Type B pancreatic cell (in vitro differentiated cells): ENCODE measurements at places on chromosomes 11 and 22.

DNA sequence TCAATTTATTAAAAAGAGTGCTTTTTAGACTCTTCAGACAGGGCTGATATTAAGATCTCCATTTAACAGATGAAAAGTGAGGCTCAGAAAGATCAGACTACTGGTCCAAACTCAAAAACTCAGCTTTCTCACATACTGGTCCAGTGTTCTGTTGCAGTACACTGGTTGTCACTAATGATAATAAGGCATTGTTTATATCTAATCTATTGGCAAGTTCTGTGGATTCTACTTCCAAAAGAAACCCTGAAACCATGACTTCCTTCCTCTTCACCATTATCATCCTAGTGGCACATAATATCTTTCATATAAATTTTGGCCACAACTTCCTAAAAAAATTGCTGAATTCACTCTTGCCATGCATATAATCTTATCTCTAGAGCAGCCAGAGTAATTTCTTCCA lies 36.9 kb downstream of the F2 start:
- H3K27ac ChIP-seq = no peak overlapping the region
- H3K4me3 ChIP-seq = no peak overlapping the region
- no peaks in the 10 kb centered on the region for H3K4me1 ChIP-seq
- DNase-seq = no peak
- H3K36me3 ChIP-seq = peaks cover 43% of the 10 kb centered on the region
- no peaks in the 10 kb centered on the region for H3K27me3 ChIP-seq

GRCh38 chr11:77109236-77110019 lies 6.8 kb downstream of the OMP start:
- no peaks in the 10 kb centered on the region for H3K36me3 ChIP-seq
- H3K4me3 ChIP-seq = no peak overlapping the region
- peaks cover 5% of the 10 kb centered on the region for H3K4me1 ChIP-seq
- no peaks in the 10 kb centered on the region for H3K27me3 ChIP-seq

GRCh38 chr11:42620796-42621195 lies 691.0 kb upstream of the API5 start:
- no peak overlapping the region for H3K27ac ChIP-seq
- H3K27me3 ChIP-seq = peaks cover 2% of the 10 kb centered on the region
- DNase-seq = no peak

GRCh38 chr11:1959786-1960185 lies 12.7 kb downstream of the MRPL23 start:
- H3K27me3 ChIP-seq = no peaks in the 10 kb centered on the region
- no peaks in the 10 kb centered on the region for H3K4me1 ChIP-seq
- no peak overlapping the region for H3K4me3 ChIP-seq
- H3K36me3 ChIP-seq = no peaks in the 10 kb centered on the region
- DNase-seq = no peak
- H3K27ac ChIP-seq = no peak overlapping the region

DNA sequence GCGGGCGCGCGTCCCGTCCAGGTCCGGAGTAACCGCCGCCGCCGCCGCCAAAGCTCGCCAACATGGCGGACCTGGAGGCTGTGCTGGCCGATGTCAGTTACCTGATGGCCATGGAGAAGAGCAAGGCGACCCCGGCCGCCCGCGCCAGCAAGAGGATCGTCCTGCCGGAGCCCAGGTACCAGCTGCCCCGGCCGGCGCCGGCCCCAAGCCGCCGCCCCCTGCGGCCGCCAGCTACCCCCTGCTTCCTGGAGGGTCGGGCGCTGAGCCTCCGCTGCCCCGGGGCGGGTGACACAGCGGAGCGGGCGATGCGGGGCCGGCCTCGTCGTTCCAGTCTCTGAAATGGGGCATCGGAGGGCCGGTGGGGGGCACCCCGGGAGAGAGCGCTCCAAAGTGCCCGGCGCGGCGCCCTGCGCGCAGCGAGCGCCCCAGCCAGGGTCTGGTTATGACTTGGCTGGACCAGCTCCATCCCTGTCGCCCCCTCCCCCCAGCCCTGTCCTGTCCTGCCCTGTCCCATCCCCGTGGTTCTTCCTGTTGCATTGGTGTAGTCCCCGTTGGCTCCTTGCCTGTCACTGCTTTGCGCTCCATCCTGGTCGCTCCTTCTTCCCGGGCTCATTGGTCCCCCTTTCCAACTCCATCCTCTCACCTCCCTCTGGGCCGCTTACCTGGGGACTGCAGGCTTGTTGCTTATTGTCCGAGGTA lies 653 bp downstream of the GRK3 start:
- peaks cover 56% of the 10 kb centered on the region for H3K4me1 ChIP-seq
- peaks cover 44% of the 10 kb centered on the region for H3K27me3 ChIP-seq
- H3K4me3 ChIP-seq = peak overlapping the region; percentile 98
- DNase-seq = no peak

GRCh38 chr11:63853476-63853875 lies 14.6 kb downstream of the MARK2 start:
- H3K4me3 ChIP-seq = no peak overlapping the region
- H3K27me3 ChIP-seq = no peaks in the 10 kb centered on the region
- no peak overlapping the region for H3K27ac ChIP-seq
- peaks cover 14% of the 10 kb centered on the region for H3K4me1 ChIP-seq
- peaks cover 13% of the 10 kb centered on the region for H3K36me3 ChIP-seq
- DNase-seq = no peak

DNA sequence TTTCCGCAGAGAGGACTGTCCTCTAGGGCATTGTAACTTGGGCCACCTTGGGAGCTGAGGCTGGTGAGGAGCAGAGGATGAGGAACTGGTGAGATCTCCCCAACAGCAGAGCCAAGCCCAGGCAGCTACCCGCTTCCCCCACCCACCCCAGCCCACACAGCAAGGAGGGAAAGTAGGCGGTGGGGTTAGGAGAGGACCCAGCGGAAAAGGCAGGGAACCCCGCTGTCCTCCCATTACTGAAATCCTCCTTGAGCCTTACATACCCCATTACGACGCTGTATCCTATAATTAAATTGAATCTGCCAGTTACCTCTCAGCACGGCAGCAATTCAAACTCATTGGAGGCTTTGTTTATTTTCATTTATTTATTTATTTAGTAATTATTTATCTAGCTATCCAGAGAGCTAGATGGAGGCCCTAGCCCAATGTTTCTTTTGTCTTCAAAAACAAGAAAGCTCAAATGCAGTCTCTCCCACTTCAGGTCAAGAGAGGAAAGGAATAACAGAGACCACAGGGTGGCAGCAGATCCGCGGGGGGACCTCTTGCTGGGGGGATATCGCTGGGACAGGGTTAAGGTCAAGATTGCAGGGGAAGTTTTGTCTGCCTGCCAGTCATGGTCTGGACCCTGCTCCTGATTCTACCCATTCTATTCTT lies 218.0 kb downstream of the ST3GAL4 start:
- peaks cover 4% of the 10 kb centered on the region for H3K4me1 ChIP-seq
- peaks cover 56% of the 10 kb centered on the region for H3K27me3 ChIP-seq
- no peak overlapping the region for H3K4me3 ChIP-seq
- H3K36me3 ChIP-seq = no peaks in the 10 kb centered on the region
- H3K27ac ChIP-seq = no peak overlapping the region

GRCh38 chr22:42884616-42885375 lies 27.7 kb upstream of the ARFGAP3 start:
- no peak for DNase-seq
- no peaks in the 10 kb centered on the region for H3K27me3 ChIP-seq
- no peak overlapping the region for H3K4me3 ChIP-seq
- H3K36me3 ChIP-seq = peaks cover 15% of the 10 kb centered on the region
- H3K27ac ChIP-seq = no peak overlapping the region

DNA sequence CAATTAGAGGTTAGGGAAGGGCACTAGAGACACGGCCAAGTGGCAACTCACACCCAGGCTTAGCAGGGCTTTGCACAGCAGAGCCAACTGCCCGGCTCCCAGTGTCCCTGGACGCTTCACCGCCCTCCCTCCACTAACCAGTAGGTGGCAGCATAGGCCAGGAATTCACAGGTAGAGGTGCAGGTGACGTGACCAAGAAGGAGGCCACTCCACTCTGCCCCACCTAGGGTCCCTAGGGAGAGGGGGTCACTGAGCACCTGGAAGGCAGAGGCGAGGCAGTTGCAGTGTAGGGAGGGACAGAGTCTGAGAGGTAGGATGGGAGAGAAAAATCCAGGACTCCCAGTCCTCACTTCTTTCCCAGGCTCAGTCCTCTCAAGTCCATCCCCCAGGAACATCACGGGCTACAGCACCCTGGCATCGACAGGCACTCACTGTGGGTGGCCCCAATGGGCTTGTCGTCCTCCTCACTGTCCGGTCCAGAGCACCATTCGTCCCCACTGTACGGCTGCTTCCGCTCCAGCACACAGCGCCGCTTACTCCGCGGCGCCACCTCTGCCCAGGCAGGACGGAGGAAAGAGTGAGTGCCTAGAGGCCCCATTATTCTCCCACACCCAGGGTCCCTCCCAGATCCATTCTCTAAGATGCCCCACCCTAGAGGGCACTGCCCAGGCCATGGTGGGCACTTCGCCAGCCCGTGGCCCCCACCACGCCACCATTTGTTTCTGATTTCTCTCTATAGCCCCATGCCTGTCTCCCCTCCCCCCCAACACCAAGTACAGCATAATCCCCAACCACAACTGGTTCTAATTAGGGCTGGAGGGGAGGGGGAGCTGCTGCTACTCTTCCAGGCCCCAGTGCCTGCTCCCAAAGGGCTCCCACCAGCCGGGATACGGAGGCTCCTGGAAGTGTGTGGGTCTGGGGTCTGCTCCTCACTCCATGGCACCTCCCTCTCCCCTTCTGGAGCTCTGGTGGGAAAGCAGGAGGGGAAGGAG lies 18.4 kb downstream of the BCL9L start:
- DNase-seq = peak; percentile 92
- no peaks in the 10 kb centered on the region for H3K36me3 ChIP-seq
- peaks cover 34% of the 10 kb centered on the region for H3K4me1 ChIP-seq
- no peaks in the 10 kb centered on the region for H3K27me3 ChIP-seq

GRCh38 chr11:110514967-110515366 lies 85.2 kb downstream of the FDX1 start:
- H3K4me1 ChIP-seq = peaks cover 9% of the 10 kb centered on the region
- DNase-seq = no peak
- no peak overlapping the region for H3K27ac ChIP-seq
- no peak overlapping the region for H3K4me3 ChIP-seq

DNA sequence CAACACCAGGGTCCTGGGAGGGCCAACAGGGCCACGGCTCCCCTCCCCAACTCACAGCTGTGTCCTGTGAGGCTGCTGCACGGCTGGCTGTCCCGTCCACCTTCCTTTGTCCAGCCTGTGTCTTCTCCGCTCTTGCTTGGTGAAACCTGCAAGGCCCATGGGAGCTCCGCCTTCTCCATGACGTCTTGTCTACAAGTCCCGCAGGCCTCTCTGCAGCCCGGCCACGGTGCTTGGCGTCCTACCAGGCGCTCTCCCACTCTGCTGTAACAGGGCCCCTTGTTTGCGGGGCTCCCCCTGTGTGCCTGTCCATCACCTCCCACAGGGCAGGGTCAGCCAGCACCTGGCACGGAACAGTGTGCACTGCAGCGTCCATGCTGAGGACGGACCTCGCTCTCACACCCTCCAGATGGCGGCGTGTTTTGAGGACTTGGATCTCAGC lies 866.8 kb downstream of the TBC1D22A start:
- H3K4me1 ChIP-seq = no peaks in the 10 kb centered on the region
- H3K36me3 ChIP-seq = no peaks in the 10 kb centered on the region
- no peak overlapping the region for H3K27ac ChIP-seq

- H3K27me3 ChIP-seq = no peaks in the 10 kb centered on the region
- no peak overlapping the region for H3K4me3 ChIP-seq
- no peaks in the 10 kb centered on the region for H3K36me3 ChIP-seq
- peak; percentile 52 for DNase-seq
- H3K27ac ChIP-seq = no peak overlapping the region
These were observed 61.7 kb downstream of the CHRDL2 start for GRCh38 chr11:74669211-74670160.

- H3K36me3 ChIP-seq = no peaks in the 10 kb centered on the region
- H3K4me1 ChIP-seq = peaks cover 39% of the 10 kb centered on the region
- no peak for DNase-seq
- peaks cover 9% of the 10 kb centered on the region for H3K27me3 ChIP-seq
These were observed 353.6 kb upstream of the FAT3 start for GRCh38 chr11:91871048-91871447.
